ENCODE measurements at places on chromosomes 3 and 15.

DNA sequence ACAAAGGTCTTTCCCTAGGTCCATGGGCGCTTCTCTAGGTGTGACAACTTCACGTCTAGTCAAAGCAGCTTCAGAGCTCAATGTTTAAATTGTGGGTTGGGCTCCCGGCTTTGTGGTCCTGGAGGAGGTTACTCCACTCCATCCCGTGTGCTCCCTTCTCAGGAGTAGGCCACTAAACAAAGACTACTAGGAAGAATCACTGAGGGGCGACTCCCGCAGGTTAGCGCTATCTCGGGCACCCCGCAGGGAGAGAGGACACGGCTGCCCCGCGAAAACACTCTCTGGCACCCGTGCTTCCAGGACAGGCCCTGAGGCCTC lies 500 bp downstream of the PARP6 start:
- no peak for DNase-seq
- peak overlapping the region; percentile 90 for H3K27ac ChIP-seq
- peaks cover 3% of the 10 kb centered on the region for H3K27me3 ChIP-seq
- H3K4me3 ChIP-seq = peak overlapping the region; percentile 93

DNA sequence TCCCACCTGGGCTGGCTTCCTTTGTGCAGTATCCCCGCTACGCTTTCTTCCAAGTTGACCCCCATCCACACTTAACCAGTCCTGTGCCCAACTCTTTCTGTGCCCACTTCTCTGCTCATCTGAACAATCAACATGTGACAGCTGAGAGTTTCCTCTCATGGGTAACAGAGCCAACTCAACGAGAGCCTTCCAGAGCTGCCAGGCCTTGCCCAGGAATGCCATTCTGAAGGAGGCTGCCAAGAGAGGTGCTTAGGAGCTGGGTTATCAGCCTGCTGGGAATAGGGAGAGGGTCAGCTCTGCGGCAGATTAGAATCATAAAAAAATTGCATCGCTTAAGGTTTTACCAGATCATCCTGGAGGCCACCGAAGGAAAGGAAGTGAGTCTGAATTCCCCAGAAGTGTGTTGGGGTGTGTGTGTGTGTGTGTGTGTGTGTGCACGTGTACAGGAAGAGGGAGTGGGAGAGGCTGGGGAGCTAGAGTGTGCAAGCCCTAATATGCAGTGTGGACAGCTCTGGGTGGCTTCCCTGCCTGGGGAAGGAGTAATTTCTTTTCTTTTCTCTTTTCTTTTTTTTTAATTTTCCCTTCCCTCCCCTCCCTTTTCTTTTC lies 66.7 kb downstream of the ITGA11 start:
- no peaks in the 10 kb centered on the region for H3K27me3 ChIP-seq
- DNase-seq = peak; percentile 10
- H3K27ac ChIP-seq = peak overlapping the region; percentile 60
- H3K36me3 ChIP-seq = no peaks in the 10 kb centered on the region

DNA sequence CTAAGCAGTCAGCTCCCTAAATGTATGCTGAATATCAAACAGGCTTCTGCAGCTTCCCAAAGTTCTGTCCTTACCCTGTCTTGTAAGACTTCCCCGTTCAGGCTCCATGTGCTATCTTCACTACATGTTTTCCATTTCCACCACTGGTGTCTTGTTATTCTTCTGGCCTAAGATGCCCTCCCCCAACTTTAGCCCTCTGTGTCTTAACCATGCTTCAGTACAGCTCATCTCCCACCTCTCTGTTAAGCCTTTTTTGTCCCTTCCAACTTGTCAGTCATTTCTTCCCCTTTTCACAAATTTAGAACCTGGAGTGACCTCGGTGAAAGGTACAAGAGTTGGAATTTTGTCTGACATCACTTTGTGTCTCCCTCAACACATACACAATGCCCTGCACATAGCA lies 151.7 kb upstream of the TBL1XR1 start:
- H3K36me3 ChIP-seq = no peaks in the 10 kb centered on the region
- no peak overlapping the region for H3K4me3 ChIP-seq
- peaks cover 22% of the 10 kb centered on the region for H3K4me1 ChIP-seq
- H3K27me3 ChIP-seq = no peaks in the 10 kb centered on the region

DNA sequence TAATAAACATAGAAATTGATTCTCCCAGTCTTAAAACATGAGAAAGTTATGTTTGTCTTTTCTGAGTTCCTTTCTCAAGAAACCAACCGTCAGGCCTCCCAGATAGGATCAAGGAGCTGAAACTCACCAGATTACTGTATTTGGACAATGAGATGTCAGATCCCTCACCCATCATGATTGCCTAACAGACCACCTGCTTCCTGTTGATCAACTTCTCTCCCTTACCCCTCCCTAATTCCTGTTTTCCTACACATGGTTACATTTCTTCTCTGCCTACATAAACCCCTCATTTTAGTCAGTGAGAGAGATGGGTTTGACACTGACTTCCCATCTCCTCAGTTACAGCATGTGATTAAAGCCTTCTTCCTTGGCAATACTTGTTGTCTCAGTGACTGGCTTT lies 917.5 kb downstream of the FHIT start:
- H3K36me3 ChIP-seq = peaks cover 5% of the 10 kb centered on the region
- no peaks in the 10 kb centered on the region for H3K27me3 ChIP-seq
- H3K4me1 ChIP-seq = peaks cover 5% of the 10 kb centered on the region

DNA sequence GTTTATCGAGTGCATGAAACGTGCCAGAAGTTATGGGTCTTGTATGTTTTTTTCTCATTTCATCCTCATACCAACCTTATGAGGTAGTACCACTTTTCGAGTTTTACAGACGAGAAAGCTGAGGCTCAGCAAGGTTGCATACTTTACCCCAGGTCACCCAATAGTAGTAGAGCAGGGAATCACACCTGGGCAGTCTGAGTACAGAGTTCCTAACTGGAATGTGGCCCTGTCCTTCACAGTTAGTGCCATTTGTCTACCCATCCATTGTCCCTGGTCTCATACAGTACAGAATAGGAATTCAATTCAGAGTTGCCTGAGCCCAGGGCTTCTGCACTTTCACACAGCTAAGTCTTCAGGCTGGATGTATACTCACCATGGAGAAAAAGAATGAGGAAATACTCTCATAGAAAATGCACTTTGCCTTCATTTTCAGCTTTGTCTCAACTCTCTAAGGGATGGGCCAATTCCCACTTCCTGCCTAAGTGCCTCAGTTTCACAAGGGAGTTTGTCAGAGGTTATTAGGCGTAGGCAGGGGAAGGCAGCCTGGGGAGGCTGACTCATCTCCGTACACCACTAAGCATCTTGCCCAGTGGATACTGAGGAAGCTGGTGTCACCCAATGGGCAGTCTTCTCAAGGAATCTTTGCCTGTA lies 93.2 kb downstream of the TMEM212 start:
- no peak overlapping the region for H3K4me3 ChIP-seq
- no peak overlapping the region for H3K27ac ChIP-seq
- H3K36me3 ChIP-seq = no peaks in the 10 kb centered on the region
- peaks cover 13% of the 10 kb centered on the region for H3K27me3 ChIP-seq
- DNase-seq = no peak

GRCh38 chr15:74955017-74955416 lies 1.6 kb downstream of the RPP25 start:
- peaks cover 27% of the 10 kb centered on the region for H3K27me3 ChIP-seq
- H3K36me3 ChIP-seq = no peaks in the 10 kb centered on the region

- H3K27me3 ChIP-seq = no peaks in the 10 kb centered on the region
- DNase-seq = no peak
- no peak overlapping the region for H3K27ac ChIP-seq
- no peaks in the 10 kb centered on the region for H3K36me3 ChIP-seq
- H3K4me3 ChIP-seq = no peak overlapping the region
Measured at GRCh38 chr3:131898346-131898745, 136.5 kb downstream of the CPNE4 start.

DNA sequence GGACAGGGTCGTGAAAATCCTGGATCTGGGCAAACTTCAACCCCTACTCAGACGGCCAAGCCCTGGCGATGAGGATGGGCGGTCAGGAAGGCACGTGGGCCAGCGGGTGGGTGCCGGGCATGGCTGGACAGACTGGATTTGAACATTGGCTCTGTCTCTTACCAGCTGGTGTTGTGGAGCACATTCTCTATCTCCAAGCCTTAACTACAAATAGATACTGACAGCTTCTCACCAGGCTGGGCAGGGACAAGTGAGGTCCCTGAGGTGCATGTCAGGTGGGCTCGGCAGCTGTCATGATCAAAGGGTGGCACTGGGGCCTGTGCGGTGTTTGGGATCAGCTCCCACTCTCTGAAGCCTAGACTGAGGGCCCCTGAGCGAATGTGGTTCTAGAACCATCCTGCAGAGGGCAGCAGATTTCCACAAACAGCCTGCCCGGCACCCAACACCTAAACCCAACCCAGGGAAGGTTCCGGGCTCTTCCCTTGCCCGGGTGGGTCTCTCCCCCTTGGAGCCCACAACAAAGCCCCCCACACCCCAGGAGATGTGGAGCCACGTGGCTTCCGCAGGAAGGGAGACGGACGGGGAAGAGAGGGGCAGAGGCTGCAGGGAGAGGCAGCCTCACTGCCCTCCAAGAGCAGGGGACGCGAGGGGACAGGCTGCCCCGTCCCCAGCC lies 58.4 kb downstream of the RGMA start:
- peaks cover 10% of the 10 kb centered on the region for H3K36me3 ChIP-seq
- DNase-seq = peak; percentile 36
- no peak overlapping the region for H3K4me3 ChIP-seq

DNA sequence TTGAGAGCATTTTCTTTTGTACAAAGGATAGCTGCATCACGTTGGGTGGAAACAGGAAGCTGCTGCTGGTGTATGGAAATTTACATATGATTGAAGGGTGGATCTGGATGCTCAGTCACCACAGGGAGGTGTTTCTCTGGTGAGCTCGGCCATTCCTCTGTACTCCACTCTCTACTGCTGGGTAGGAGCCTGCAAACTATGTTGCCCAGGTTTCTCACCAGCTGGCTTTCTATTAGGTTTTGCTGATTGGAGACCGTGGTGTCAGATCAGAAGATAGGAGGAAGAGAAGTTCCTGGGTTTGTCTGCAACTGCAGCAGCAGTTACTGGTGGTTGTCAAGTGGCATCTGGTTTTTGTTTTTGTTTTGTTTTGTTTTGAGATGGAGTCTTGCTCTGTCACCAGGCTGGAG lies 61.7 kb downstream of the TAMM41 start:
- H3K36me3 ChIP-seq = peaks cover 26% of the 10 kb centered on the region
- peaks cover 12% of the 10 kb centered on the region for H3K4me1 ChIP-seq
- no peaks in the 10 kb centered on the region for H3K27me3 ChIP-seq
- H3K27ac ChIP-seq = peak overlapping the region; percentile 95
- DNase-seq = no peak
- peak overlapping the region; percentile 73 for H3K4me3 ChIP-seq

- H3K36me3 ChIP-seq = no peaks in the 10 kb centered on the region
- H3K27ac ChIP-seq = no peak overlapping the region
- H3K4me3 ChIP-seq = no peak overlapping the region
- peaks cover 3% of the 10 kb centered on the region for H3K4me1 ChIP-seq
Measured at GRCh38 chr15:67707520-67708283, 117.6 kb upstream of the SKOR1 start.
